ENCODE measurements at places on chromosomes 2 and 18.

DNA sequence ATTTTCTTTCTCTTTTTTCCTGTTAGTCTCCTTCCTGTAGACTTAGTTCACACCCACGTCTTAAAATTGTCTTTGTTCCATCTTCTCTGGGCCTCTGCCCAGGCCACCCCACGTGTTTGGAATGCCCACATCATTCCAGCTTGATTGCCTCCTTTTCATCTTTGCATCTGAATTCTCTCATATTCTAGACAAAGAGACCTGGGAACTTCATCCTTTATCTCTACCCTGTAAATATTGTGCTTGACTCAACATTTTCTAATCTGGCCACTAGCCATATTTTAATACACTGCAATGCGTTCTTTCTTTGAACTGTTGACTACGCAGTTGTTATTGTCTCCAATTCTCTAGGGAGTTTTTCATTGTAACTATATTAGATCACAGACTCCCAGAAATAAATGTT lies 187.5 kb upstream of the NRXN1 start:
- H3K4me1 ChIP-seq: no peaks in the 10 kb centered on the region
- H3K27ac ChIP-seq: no peak overlapping the region
- H3K36me3 ChIP-seq: no peaks in the 10 kb centered on the region
- DNase-seq: no peak
- H3K27me3 ChIP-seq: no peaks in the 10 kb centered on the region

DNA sequence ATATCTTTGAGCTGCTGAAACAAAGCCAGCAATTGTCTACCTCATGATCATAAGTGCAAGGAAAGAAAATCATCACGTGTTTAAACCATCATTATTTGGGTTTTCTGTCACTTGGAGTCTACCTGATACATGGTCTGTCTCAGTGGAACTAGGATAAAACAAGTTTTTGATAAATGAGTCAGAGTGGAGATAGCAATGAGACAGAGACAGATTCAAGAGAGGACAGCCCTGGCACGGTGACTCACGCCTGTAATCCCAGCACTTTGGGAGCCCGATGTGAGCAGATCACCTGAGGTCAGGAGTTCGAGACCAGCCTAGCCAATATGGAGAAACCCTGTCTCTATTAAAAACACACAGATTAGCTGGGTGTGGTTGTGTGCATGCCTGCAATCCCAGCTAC lies 93.8 kb downstream of the PMAIP1 start:
- H3K4me3 ChIP-seq: no peak overlapping the region
- DNase-seq: no peak
- H3K27ac ChIP-seq: no peak overlapping the region
- no peaks in the 10 kb centered on the region for H3K4me1 ChIP-seq

GRCh38 chr2:64403426-64403825 lies 50.5 kb upstream of the LGALSL start:
- no peaks in the 10 kb centered on the region for H3K27me3 ChIP-seq
- no peak for DNase-seq
- H3K4me3 ChIP-seq: no peak overlapping the region
- H3K36me3 ChIP-seq: no peaks in the 10 kb centered on the region
- no peaks in the 10 kb centered on the region for H3K4me1 ChIP-seq
- H3K27ac ChIP-seq: no peak overlapping the region

DNA sequence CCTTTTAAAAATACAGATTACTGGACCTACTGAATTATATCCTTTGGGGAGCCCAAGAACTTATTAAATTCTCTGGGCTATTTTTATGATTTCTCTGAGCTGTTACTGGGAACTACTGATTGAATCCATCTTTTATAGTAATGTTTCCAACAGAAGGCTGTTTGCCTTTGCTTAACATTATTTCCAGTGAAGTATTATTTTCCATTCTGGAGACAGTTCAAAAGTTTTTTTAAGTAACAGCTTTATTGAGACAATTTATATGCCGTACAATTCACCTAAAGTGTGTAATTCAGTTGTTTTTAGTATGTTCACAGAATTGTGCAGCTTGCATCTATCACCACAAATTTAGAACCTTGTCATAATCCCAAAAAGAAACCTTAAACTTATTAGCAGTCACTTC lies 100.6 kb downstream of the BABAM2 start:
- no peak overlapping the region for H3K27ac ChIP-seq
- H3K36me3 ChIP-seq: peaks cover 26% of the 10 kb centered on the region
- no peaks in the 10 kb centered on the region for H3K27me3 ChIP-seq
- H3K4me3 ChIP-seq: no peak overlapping the region

GRCh38 chr2:231709636-231709980 lies 1.3 kb downstream of the PTMA start:
- peak overlapping the region; percentile 97 for H3K4me3 ChIP-seq
- H3K4me1 ChIP-seq: peaks cover 33% of the 10 kb centered on the region
- peaks cover 2% of the 10 kb centered on the region for H3K27me3 ChIP-seq
- H3K27ac ChIP-seq: peak overlapping the region; percentile 94
- DNase-seq: peak; percentile 39

DNA sequence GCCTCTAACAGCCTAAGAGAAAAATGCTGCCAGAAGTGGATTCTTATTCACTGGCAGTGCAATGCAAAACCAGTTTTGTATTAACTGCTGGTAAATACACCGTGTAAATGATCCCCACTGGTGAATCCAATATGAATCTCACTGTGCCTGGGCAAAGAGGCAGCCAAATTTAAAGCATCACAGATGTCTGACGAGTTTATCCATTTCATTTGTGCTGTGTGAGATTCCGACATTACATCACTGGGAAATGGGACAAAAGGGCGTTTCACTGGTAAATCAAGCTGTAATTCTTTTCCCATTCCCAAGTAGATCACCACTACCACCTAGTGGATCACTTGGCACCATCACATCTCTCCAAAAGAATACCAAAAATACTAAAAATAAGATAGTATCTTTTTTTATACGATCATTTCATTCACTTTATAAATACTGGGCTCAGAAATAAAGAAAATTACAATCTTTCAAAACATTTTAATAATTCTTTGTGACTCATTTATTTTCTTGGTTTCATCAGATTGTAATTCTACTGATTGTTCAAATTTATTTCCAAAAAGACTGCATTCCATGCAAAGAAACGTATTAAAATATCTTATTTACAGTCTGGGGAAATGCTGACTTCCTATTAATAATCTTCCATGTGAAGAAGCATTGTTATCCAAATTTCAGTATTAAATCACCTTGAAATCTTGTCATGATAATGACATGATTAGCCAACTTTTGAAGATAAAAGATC lies 125.6 kb downstream of the GRB14 start:
- no peaks in the 10 kb centered on the region for H3K27me3 ChIP-seq
- H3K36me3 ChIP-seq: no peaks in the 10 kb centered on the region
- no peak for DNase-seq
- no peak overlapping the region for H3K27ac ChIP-seq
- H3K4me1 ChIP-seq: no peaks in the 10 kb centered on the region

- H3K27me3 ChIP-seq: no peaks in the 10 kb centered on the region
- H3K27ac ChIP-seq: peak overlapping the region; percentile 95
- peaks cover 42% of the 10 kb centered on the region for H3K36me3 ChIP-seq
- H3K4me1 ChIP-seq: peaks cover 68% of the 10 kb centered on the region
- peak; percentile 58 for DNase-seq
Measured at GRCh38 chr2:219252084-219252483, 959 bp upstream of the TUBA4B start.

- H3K27ac ChIP-seq: peak overlapping the region; percentile 57
- peaks cover 60% of the 10 kb centered on the region for H3K4me1 ChIP-seq
- no peaks in the 10 kb centered on the region for H3K27me3 ChIP-seq
- peaks cover 37% of the 10 kb centered on the region for H3K36me3 ChIP-seq
- no peak for DNase-seq
- H3K4me3 ChIP-seq: peak overlapping the region; percentile 98
Measured at GRCh38 chr18:63314062-63314790, 5.3 kb downstream of the BCL2 start.

- DNase-seq: no peak
- H3K27me3 ChIP-seq: no peaks in the 10 kb centered on the region
- H3K27ac ChIP-seq: peak overlapping the region; percentile 50
- peaks cover 47% of the 10 kb centered on the region for H3K4me1 ChIP-seq
- H3K4me3 ChIP-seq: peak overlapping the region; percentile 80
Measured at GRCh38 chr2:120224256-120224655, 1.1 kb upstream of the TMEM185B start.

GRCh38 chr2:14554849-14555545 lies 77.5 kb upstream of the LRATD1 start:
- no peaks in the 10 kb centered on the region for H3K4me1 ChIP-seq
- no peaks in the 10 kb centered on the region for H3K36me3 ChIP-seq
- H3K4me3 ChIP-seq: no peak overlapping the region
- H3K27ac ChIP-seq: no peak overlapping the region
- no peak for DNase-seq

Measured in activated naive CD4-positive, alpha-beta T cell treated with anti-CD3 and anti-CD28 coated beads for 36 hours (primary cell).